Activated CD8-positive, alpha-beta memory T cell treated with anti-CD3 and anti-CD28 coated beads for 48 hours (primary cell): ENCODE measurements at places on chromosomes 2 and 18.

DNA sequence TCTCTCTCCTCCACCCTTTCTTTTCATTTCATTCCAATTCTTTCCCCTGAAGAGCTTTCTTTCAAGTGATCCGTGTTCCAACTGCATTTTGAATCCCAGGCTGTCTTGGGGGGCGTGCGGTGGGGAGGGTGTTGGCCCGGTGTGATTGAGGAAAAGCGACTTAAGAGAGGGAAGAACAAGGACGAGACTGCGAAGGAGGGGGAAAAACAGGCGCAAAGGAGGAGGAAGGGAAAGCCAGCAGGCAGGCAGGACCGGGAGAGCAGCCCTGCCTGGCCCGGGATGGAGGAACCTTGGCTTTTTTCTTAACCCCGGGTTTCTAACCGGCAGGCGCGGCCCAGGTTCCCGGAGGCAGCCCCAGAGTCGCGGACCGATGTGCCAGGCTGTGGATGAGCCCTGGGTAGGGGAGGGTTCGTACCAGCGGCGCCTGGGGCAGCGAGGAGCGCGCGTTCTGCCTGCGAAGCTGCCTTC is 1.3 kb downstream of the ADCYAP1 start:
- no peak for DNase-seq

DNA sequence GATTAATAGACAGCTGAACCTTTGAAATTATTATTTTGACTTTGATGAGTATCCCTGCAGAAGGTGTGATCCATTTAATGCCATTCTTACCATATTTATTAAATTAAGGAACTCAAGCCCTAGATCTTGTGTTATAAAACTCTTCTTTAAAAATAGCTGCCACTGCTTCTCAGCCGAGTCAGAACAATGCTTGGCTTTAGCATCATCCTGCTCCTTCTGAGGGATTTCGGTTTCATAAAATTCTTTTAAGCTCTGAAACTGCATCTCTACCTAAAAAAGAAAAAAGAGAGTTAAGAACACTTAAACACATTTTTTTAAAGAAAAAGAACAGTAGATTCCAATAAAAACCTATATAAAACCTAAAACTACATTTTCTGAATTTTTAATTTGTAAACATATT is 70.7 kb upstream of the TTN start:
- no peak for DNase-seq

DNA sequence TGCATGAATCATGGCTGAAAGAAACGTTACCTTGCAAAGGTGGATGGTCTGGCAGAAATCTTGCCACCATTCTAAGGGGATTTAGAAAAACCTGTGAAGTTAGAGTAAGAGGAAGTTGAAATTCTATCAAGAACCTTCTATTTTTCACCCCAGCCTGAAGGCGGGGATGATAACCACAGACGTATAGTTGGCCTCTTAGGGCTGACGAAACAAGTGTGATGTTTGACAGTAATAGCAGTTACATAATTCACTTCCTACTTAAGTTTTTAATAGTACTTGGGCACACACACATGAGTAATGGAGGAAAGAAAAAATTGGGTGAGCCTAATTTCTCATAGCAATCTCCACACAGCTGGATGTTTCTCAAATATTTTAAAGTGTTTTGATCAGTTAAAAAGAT is 336.6 kb upstream of the SALL3 start:
- DNase-seq = no peak

DNA sequence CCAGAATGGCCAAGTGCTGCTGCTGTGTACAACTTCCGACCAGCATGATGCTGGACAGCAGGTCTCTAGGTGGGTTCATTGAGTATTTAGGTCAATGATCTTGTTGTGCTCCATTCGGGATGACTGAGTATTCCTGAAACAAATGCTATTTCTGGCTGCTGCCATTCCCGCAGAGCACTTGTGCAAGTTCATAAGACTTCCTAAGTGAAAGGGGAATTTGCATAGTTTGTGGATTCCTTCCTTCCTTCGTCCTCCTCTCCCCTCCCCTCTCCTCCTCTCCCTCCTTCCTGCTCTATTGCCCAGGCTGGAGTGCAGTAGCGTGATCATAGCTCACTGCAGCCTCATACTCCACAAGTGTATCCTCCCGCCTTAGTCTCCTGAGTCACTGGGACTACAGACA is 40.4 kb downstream of the LDLRAD4 start:
- DNase-seq = no peak

- DNase-seq = no peak
Measured at GRCh38 chr18:36724591-36725001, 104.2 kb downstream of the TPGS2 start.

DNA sequence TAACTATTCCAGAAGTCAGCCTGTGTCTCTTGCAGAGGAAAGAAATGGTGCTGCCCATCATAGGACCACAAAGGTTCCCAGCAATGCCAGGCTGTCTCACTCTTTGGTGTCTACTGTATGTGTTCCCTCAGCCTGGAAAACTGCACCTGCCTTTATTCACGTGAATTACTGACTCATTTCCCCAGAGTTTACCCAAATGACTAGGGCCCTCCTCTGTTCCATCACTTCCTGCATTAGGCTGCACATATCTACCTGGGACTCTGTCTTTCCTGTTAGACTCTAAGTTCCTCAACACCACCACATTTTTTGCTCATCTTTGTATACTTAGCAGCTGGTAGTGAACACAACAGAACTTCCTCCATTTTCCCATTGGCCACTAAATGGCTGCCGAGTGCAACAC is 188.3 kb downstream of the FHOD3 start:
- DNase-seq = no peak

DNA sequence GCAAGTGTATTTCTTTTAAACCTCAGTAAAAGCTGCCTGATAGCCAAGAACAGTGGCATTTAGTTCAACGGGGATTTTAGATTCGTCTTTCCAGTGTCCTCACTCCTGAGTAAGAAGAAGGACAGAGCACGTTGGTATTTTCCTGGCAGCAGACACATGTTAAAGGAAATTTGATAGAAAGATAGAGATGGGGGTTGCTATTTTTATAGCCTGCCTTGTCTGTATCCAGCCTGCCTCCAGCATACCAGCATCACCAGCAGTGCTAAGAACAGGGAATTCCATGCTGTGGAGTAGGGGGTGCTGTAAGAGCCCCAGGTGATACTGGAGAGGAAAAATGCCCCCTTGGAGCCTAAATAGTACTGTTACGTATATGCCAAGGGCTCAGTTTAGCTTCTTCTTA is 1.1 kb upstream of the SMYD1 start:
- DNase-seq = no peak

DNA sequence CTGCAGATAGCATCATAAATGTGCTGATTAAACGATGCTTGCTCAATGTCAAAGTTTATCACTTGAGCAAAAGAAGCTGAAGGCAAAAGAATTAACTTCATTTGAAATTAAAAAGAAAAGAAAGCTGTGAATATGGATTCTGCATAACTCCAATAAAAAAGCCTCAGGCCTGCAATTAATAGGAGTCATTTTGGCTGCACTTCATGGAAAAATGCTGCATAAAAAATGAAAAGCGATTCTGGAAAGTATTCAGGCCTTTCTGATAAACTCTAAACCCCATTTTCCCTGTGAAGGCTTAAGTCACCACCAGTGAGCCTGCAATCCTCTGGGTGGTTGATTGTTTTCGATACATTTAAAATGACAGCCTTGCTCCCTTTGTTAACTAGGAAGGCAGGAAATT is 1793.4 kb downstream of the SUCLG1 start:
- no peak for DNase-seq

DNA sequence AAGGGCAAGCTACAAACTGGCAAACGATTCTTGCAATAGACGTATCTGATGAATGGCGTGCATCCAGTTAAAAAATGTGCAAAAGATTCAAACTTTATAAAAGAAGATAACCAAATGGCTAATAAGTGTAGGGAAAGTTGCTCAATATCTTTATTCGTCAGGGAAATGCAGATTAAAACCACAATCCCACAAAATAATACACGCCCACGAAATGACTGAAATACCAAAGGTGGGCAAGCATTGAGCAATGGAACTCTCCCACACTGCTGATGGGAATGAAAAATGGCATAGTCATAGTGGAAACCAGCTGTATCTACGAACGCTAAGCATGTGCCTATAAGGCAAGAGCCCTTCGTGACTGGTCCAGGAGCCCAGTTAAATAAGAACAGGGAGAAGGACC is 168.6 kb upstream of the SIX2 start:
- DNase-seq = no peak

GRCh38 chr2:240530181-240530580 is 27.6 kb downstream of the ANKMY1 start:
- DNase-seq = no peak

- no peak for DNase-seq
Measured at GRCh38 chr2:131026919-131027318, 66.3 kb downstream of the FAM168B start.

- DNase-seq = no peak
Measured at GRCh38 chr2:111030260-111030891, 90.3 kb upstream of the BCL2L11 start.

- no peak for DNase-seq
Measured at GRCh38 chr2:73237168-73237567, 3.1 kb downstream of the CCT7 start.

DNA sequence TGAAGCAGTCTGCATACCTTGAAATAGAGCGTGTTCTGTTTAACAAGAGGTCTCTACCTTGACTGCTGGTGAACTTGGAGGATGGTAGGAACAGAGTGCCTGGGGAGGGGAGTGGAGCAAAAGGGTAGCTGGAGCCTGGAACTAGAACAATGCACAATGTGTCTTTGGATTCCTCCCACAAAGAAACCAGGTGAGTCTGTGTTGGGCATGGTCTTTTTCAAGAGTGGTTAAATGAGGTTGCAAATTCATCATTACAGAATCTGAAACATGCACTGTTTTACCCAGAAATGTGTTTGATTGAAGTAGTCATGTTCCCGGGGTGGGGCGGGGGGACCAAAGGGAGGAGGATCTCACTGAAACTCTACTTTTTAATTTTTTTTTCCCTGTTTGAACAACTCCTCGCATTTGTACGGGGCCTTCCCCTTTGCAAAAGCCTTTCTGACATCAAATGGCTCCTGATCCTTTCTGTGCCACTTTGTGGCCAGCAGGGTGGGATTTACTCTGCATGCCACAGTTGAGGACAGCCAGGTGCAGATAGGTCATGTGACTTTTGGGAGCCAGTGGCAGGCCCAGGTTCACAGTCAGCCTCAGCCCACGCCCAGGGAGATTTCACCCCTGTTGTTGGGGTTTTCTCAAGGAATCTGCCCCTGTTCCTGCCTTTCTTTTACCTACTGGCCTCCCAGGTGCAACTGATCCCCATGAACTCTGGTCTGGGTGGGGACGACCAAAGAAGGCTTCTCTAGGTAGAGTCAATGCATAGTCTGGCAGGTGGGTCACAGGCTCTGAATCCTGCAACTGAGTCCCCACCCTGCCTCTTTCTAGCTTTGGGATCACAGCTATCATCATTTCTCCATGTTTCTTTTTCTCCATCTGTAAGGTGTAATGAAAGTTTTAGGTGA is 28.2 kb downstream of the MYCN start:
- no peak for DNase-seq

DNA sequence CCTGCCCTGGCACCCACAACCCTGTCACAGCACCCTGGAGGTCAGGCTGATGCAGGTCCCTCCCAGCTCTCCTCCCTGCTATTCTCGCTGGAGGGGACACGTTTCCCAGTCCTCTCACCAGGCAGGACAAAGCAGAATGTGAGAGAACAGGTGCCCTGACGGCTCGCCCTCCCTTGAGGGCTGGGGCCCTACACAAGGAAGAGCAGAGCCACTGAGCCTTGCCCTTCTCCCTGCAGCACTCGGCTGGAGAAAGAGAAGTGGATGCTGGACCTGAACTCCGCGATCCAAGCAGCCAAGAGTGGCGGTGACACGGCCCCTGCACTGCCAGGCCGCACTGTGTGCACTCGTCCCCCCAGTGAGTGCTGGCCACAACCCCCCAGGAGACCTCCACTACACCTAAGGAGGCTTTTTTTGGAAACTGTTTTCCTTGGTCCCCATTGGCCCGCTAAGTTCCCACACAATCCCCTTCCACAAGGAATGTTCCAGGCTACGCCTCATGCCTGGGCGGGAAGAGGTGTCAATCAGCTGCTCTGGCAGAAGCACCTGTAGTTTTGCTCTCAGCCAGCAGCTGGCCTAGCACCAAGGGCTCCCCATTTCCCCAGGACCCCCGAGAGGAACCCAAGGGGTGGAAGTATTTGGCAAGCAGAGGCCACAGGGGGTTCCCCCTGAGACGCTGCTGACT is 17.4 kb downstream of the STK25 start:
- no peak for DNase-seq

DNA sequence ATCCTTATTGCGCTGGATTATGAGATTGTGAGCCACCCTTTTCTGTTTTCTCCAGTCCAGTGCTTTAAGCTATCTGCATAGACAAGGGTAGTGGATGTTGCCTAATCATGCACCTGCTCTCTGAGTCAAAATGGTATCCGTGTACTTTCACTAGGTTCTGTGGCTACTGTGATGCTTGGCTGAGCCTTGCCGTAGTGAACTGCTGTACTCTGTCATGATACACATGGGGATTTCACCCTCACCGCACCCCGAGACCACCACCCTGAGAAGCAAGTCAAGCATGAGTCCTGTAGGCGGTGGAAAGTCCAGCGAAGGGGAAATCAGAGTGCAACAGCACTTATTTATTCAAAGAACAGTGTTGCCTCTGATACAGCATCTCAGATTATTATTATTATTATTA is 55.0 kb downstream of the ARHGAP25 start:
- DNase-seq = peak; percentile 42

- no peak for DNase-seq
Measured at GRCh38 chr2:180705122-180705521, 275.3 kb upstream of the UBE2E3 start.

DNA sequence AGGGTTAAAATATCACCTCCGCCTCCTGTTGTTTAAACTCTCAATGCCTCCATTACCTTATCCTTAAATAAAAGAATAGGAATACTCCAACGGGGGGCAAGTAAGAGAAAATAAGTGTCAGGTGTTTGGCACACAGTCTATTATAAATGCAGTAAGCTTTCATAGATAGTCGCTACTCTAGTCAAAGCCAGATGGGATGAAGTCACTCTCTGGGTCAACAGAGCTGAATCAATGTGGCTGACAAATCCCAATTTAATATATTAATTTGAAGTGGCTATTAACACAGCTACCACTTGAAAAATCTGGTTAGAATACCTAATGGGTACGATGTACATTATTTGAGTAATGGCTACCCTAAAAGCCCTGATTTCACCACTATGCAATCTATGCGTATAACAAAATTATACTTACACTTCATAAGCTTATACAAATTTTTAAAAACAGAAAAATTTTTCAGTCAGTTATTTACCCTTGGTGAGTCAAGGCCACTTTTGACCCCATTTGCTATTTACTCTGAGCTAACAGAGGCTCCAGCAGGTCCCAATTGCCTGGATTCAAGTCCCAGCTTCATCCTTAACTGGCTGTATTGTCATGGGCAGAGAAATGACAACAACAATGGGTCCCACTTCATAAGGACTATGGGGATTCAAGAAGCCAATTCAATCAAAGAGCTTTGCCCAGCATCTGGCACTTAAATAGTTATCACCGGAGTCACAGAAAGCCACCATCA is 167.5 kb upstream of the PID1 start:
- DNase-seq = no peak
